Uterus (tissue), 4 donors: ENCODE measurements at places on chromosomes 5 and 9. TPM values are rescaled to one million over a fixed set of nuclear protein-coding genes. Genes with fewer than 3 reads are reported as not detected.
A peak's percentile ranks its signal among the peaks of the same experiment; 100 is the strongest.

Gene CCIN
- 0.59 TPM for total RNA-seq

DNA sequence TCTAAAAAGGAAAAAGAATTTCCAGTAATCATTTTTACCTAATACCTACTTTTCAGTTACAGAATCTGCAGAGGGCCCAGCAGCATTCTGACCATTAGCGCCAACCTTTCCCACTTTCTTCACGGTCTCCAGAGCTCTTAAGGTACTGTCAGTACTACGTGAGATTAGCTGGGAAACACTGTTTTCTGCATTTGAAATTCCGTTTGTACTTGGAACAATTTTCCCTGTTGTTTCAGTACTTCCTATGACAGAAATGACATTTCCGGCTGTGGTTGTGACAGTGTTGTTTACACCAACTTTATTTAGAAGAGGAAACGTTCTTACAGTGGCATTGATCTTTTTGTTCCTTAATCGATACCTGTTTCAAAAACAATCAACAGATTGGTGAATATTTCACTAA lies 36.9 kb upstream of the PDCL start:
- no peaks in the 10 kb centered on the region for H3K27me3 ChIP-seq
- H3K4me3 ChIP-seq = no peak overlapping the region
- no peaks in the 10 kb centered on the region for H3K4me1 ChIP-seq
- no peaks in the 10 kb centered on the region for H3K36me3 ChIP-seq
- DNase-seq = no peak
- H3K27ac ChIP-seq = no peak overlapping the region

- no peak overlapping the region for H3K27ac ChIP-seq
- no peaks in the 10 kb centered on the region for H3K27me3 ChIP-seq
- no peak overlapping the region for H3K4me3 ChIP-seq
- H3K36me3 ChIP-seq = no peaks in the 10 kb centered on the region
These were observed 145.2 kb downstream of the TENT4A start for GRCh38 chr5:6858419-6858818.

GRCh38 chr5:12354686-12355085 lies 450.4 kb upstream of the CTNND2 start:
- H3K4me3 ChIP-seq = no peak overlapping the region
- H3K27me3 ChIP-seq = no peaks in the 10 kb centered on the region

DNA sequence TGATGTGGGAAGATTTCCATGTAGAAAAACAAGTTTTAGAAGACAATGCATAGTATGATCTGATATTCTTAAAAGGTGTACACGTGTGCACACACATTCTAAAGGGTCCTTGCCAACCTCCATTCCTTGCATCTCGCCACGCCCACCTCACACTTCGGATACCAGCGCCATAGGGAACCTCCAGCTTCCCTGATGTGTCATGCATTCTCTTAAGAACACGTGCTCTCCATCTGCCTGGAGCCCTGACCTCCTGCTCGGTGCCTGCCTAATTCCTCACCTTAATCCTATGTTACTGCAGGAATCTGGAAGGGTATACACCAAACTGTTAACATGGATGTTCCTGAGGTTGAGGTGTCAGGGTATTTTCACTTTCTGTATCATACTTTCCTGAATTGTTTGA lies 63.1 kb downstream of the PTCD2 start:
- no peak for DNase-seq
- H3K4me1 ChIP-seq = no peaks in the 10 kb centered on the region
- H3K27ac ChIP-seq = peak overlapping the region; percentile 38
- H3K4me3 ChIP-seq = no peak overlapping the region

DNA sequence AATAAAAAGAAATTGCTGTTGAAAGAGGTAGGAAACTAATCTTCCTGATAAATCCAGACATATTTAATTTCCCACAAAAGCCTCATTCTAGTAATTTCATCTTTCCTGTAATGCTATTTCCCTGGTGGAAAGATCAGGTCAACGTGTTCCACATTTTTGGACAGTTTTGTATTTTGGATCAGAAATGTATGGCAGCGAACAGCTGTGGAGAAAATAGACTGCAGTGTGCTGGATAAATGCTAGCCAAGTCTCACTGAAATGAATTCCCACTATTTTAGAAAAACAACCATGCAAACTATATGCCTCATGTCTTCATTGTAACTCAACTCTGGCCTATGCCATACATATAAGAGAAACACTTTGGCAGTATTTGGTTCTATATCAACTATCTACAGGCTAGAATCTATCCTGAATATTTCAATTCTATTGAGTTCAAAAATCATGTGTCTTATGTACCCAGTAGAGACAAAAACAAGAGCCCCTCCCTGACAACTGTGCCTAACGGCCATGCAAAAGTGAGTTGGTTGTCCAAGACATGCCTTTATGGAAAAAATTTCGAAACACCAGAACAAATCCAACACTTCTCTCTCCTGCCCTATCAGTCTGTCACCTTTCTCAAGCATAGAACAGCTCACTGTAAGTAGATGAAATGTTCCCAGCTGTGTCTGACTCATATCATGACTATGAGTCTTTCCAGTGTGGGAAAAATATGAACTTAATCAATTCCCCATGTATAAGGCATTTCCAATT lies 191.3 kb upstream of the NREP start:
- H3K36me3 ChIP-seq = no peaks in the 10 kb centered on the region
- DNase-seq = no peak
